ENCODE measurements at places on chromosomes 2 and 18.

- no peak for DNase-seq
Measured at GRCh38 chr2:42060718-42061619, 13.1 kb downstream of the PKDCC start.

- peak; percentile 89 for DNase-seq
Measured at GRCh38 chr2:28566521-28567041, 70.7 kb downstream of the PLB1 start.

- no peak for DNase-seq
Measured at GRCh38 chr18:27004056-27004829, 138.7 kb upstream of the AQP4 start.

DNA sequence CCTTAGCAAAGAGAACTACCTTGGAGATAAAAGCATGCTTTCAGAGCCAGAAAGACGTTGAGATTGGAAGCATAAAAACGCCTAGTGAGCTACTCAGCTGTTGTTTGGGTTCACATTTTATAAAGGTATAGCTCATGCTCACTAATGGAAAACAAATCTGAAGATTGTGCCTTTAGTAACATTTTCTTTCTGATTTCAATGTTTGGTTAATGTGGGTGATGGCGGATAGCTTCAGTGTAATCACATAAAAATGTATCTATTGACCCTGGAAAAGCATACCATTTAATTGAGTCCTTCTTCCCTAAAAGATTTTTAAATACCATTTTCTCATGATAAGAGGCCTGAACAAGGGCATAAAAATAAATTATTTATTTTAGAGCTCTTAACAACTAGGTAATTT, 73.4 kb downstream of the DTNA start:
- DNase-seq: no peak

- no peak for DNase-seq
Measured at GRCh38 chr2:203105996-203106395, 91.3 kb downstream of the NBEAL1 start.

GRCh38 chr2:225027061-225027762, 15.1 kb downstream of the DOCK10 start:
- DNase-seq: no peak
